ENCODE measurements at places on chromosomes 3 and 15. TPM values are rescaled to one million over a fixed set of nuclear protein-coding genes. Genes with fewer than 3 reads are reported as not detected.

- DNase-seq, result no peak
These were observed 499.1 kb downstream of the ROBO2 start for GRCh38 chr3:77539014-77539413.

- no peak for DNase-seq
These were observed 68.9 kb downstream of the DNASE1L3 start for GRCh38 chr3:58141766-58142345.

- DNase-seq, result no peak
These were observed 3.2 kb upstream of the TBC1D23 start for GRCh38 chr3:100257586-100257985.

DNA sequence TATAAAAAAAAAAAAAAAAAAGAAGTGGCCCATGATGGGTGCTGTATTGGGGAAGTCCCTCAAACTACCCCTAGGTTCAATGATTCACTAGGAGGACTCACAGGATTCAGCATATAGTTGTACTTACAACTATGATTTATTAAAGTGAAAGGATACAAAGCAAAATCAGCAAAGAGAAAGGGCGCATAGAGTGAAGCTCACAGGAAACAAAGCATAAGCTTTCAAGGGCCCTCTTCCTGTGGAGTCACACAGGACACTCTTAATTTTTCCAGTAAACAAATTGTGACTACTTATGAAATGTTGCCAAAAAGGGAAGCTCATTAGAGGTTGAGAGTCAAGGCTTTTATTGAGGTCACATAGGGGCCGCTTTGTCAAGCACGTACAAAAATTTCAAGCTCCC lies 153.7 kb upstream of the GAP43 start:
- DNase-seq, result no peak

- no peak for DNase-seq
These were observed 239.0 kb upstream of the LRTM1 start for GRCh38 chr3:55166576-55167555.

GRCh38 chr3:50583897-50584296 lies 14.6 kb downstream of the HEMK1 start:
- peak; percentile 83 for DNase-seq

GRCh38 chr15:84604826-84605553 lies 4.2 kb downstream of the ZSCAN2 start:
- no peak for DNase-seq

- no peak for DNase-seq
These were observed 42.6 kb downstream of the KLHL25 start for GRCh38 chr15:85752124-85752475.

- no peak for DNase-seq
These were observed 25.3 kb downstream of the SLC30A4 start for GRCh38 chr15:45497261-45497660.

- DNase-seq, result no peak
These were observed 297.9 kb downstream of the EDEM1 start for GRCh38 chr3:5485427-5485826.

- DNase-seq, result no peak
These were observed 561 bp upstream of the CPLX3 start for GRCh38 chr15:74825866-74826265.

DNA sequence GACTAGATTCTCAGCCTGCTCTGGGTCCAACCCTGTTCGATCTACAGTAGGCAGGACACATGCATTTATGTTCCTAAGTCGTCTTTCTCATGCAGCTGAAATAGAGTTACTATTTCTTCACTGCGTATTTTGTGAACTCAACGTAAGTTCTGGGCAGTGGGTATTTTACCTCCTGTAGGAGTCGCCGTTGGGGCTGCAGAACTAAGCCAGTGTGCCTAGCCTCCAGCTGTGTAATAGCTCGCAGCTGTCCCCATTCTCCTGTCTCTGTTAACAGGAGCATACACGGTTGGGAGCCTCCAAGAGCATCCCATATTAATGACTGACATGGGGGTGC lies 58.4 kb upstream of the HRH1 start:
- DNase-seq, result no peak

DNA sequence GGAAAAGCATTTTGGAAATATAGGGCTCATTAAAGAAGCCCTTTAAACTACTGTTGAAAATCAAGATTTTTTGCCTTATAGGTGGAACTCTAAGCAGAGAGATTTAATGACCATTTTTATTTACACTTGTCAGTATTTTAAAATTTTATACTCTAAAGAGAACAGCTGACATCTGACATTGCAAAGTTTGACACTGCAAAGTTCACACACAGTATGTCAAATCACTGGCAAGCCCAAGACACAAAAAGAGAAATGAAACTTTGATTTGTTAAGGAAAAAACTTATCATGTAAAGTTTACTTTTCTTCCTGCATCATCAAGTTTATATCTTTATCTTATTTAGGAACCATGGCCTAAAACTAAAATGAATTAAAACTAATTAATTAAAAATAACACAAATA lies 40.2 kb downstream of the DPH6 start:
- DNase-seq, result no peak

DNA sequence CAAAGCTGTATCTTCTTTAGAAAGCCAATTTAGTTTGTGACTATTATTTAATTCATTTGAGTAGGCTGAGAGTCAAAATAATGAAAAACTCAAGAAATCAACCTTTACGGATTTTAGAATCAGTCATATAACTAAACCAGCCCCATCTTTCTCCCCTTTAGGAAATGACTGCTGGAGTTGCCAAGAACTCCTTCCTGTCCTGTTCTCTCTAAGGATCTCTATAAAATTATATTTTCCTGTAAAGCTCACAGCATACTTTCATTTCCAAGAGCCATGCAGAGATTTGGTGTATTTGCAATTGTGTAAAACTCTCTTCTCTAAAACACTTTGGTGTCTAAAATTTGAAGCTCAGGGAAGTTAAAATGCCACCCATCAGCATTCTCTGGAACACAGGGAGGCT lies 323.4 kb upstream of the GBE1 start:
- DNase-seq, result no peak

DNA sequence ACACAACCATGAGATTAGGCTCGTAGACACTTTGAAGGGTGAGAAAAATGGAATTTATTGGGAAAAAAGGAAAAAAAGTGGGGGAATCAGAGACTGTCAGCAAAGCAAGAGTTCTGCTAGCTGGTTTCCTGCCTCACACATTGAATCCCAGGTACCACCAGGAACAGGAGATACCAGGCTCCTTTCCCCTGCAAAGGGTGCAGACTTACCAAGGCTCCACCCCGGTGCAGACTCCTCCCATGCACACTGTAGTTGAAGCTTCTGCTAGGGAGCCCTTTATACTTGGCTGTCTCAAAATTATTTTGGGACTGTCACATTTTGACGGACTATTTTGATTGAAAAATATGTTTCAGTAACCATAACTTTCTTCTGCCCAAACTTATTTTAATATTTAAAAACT lies 819.9 kb upstream of the GBE1 start:
- DNase-seq, result no peak

DNA sequence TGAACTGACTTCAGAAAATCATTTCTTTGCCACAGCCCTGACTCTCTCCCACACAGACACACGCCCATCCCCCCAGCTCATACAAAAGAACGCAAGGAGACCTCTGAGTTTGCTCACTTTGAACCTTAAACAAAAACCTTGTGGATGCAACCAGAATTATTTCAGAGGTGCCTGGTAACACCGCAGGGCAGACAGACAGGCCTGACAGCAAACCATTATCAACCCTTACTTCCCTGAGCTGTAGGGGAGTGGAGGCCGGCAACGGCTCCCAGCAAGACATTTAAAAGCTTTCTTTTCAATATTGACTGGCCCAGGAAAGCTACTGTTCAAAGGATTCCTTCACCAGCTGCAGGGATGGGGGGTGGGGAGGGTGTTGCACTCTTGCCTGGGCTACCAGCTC lies 2.0 kb upstream of the EFCC1 start:
- no peak for DNase-seq

DNA sequence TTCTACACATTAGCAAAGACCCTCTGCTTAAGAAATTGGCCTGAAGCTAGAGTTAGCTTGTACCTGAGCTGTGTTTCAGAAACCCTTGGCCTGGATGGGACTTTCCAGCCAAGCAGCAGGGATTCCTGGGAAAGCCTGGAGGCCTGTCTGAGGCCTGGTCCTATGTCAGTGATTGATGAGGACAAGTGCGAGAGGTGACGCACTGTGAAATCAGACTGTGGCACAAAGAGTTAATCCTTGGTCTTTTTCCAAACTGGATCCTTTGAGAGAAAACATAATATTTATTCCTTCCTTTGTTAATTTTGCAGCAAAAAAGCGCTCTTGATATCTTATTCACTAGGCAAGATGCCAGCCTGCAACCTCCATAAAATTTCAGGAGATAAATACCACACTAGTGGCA lies 225.0 kb upstream of the ATP11B start:
- DNase-seq, result no peak

- DNase-seq, result no peak
These were observed 28.2 kb downstream of the DAG1 start for GRCh38 chr3:49498239-49498638.

GRCh38 chr3:186181901-186182300 lies 73.0 kb upstream of the ETV5 start:
- DNase-seq, result no peak

GRCh38 chr3:139547666-139548065 lies 8.1 kb upstream of the RBP1 start:
- no peak for DNase-seq

DNA sequence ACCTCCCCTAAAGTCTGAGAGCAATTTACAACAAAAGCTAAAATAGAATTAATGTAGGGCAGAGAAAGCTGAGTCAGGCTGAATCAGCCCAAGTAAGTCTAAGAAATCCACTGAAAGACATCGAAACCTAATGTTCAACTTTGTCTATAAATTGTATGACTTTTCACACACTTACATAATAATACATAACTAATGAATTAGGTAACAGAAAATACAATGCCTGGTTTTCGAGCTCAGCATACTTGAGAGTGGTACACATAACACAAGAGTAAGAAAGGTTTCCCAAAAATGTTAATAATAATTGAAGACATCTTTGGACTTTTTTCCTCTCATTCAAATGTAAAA lies 55.3 kb upstream of the VGLL4 start:
- DNase-seq, result no peak

The OIP5 gene
- not detected for total RNA-seq

The CHL1 gene
- 2.1 TPM for total RNA-seq

The PPCDC gene
- 5.3 TPM for total RNA-seq

The CCRL2 gene
- total RNA-seq, result 1.5 TPM

Measured in heart right ventricle (tissue), 16 donors.